ENCODE measurements at places on chromosomes 7 and 10. TPM values are rescaled to one million over a fixed set of nuclear protein-coding genes. Genes with fewer than 3 reads are reported as not detected.

ARHGAP12 gene
- total RNA-seq: 21.7 TPM

SPDYE1 gene
- total RNA-seq: 0.13 TPM

- DNase-seq: no peak
Observed at GRCh38 chr7:119720541-119720940, 552.4 kb upstream of the KCND2 start.

AGR2 gene
- total RNA-seq: not detected

MBL2 gene
- not detected for total RNA-seq

GRCh38 chr7:105876964-105877601 is 684 bp upstream of the ATXN7L1 start:
- DNase-seq: no peak

ANKRD61 gene
- total RNA-seq: not detected

DNA sequence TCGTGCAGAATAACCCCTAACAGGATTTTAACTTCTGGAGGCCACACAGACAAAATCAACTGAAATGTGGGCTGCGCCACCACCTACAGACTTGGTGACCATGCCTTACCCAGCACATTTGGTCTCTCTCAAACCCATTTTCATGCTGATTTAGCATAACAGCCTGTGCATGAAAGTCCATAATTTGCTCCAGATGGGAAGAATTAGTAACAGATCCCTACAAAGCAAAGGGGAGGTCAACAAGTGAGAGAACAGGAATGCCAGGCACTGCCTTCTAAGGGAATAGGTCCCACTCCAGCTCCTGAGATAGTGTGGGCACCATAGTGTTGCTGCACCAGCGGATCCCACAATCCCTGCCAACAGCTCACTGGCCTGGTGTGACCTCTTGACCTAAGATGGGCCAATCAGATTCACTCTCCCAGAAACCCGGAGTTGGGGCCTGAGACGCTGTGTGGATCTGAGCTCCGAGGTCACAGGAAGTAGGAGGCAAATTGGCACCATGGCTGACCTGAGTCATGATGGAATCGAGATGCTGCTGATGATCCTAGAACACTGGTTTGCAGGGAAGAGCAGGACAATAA is 32.4 kb downstream of the SLIT1 start:
- DNase-seq: no peak

- DNase-seq: no peak
Observed at GRCh38 chr10:127148933-127149220, 47.5 kb downstream of the INSYN2A start.

GRCh38 chr7:2354939-2355704 is 495 bp downstream of the EIF3B start:
- DNase-seq: no peak

- DNase-seq: no peak
Observed at GRCh38 chr7:113774182-113774807, 144.5 kb downstream of the PPP1R3A start.

DNA sequence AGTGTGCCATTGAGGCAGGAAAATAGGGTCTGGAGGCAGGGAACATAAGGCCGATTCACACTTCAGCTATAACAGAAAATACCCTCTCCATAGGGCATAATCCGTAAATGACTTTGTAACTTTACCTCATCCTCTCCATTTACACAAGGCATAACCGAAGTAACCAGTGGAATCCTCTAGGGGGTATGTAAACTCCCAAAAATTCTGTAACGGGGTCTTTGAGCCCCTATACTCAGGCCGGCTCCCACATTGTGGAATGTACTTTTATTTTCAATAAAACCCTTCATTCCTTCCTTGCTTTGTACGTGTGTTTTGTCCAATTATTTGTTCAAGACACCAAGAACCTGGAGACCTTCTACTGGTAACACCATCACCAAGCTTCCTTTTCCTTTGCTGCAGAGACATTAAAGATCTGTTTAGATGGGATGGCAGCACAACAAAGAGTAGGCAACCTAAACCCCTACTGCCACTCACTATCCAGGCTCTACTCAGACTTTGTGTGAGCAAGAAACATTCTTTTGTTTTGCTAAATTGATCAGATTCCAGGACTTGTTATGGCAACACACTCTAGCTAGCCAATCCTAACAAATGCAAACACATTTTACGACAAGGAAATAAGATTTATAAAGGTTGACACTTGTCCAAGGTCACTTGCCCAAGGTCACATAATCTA is 99.3 kb downstream of the DGKI start:
- DNase-seq: no peak

OR9A2 gene
- total RNA-seq: not detected

SCART1 gene
- 1.0 TPM for total RNA-seq

NKX6-2 gene
- total RNA-seq: not detected

DNA sequence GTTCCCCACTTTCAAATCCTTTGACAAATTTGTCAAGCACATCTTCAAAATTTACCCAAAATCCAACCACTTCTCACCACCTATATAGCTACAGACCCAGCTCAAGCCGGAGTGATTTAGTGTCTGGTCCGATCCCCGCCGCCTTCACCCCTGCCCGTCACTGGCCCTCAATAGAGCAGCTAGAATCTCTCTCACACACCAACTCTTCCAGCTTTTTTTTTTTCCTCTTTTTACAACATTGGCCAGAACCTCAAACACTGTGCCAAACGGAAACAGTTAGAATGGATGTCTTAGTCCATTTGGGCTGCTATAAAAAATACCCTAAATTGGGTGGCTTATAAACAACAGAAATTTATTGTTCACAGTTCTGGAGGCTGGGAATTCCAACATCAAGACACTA is 41.1 kb upstream of the TMEM72 start:
- no peak for DNase-seq

GRCh38 chr7:45328403-45328981 is 170.9 kb downstream of the RAMP3 start:
- no peak for DNase-seq

MAGI2 gene
- total RNA-seq: 6.3 TPM

DNA sequence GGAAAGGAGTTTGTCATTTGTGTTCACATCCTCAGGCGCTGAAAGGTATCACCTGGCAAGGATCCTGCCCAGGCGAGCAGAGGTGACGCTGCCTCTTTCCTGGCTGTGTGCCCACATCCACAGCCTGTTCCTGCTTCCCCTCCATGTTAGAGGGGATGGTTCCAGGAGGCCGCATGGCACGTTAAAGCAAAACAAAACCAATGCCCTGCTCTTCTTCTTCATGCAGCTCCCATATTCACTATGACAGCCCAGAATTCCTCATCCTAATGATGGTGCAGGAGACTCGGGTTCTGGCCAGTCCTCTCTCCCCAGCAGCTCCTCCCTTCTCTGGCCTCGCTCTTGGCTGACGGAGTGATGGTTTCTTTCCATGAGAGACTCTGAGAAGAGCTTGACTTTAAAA is 678.5 kb upstream of the ANKRD30A start:
- DNase-seq: no peak

CFAP70 gene
- 1.4 TPM for total RNA-seq

TFEC gene
- total RNA-seq: 1.6 TPM

GRCh38 chr7:137978464-137979237 is 23.2 kb downstream of the CREB3L2 start:
- no peak for DNase-seq

GRCh38 chr7:130867581-130868136 is 133.7 kb upstream of the KLF14 start:
- DNase-seq: no peak

DNA sequence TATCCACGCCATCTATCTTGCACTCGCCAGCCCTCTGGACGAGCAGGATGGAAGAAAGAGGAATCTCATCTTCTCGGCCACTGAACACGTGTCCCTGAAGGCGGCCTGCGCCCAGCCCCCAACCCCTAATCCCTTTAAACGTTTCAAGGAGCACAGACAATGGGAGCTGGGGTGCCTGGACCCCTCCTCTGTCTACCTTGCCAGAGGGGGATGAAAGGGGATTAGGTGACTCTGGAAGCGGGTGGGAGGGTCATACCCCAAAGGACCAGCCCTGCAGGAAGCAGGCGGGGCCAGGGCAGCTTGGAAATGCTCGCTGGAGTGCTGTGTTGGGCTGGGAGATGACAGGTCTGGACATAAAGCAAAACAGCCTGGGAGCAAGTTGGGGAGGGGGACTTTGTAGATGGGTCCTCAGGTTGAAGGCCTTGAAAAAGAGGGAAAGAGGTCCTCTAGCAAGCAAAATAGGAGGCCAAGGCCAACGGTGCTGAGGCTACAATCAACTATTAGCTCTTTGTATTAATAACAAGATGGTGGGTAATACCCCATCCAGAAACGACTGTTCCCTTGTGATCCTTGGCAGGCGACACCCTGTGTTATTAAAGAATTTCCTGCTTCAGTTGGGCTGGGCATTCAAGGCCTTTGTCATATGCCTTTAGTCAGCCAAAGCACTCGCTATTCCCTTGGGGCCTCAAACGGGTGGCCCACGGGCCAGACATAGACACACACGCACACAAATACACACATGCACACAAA is 126.5 kb upstream of the UNC5B start:
- DNase-seq: peak; percentile 66

LGI1 gene
- not detected for total RNA-seq

DNA sequence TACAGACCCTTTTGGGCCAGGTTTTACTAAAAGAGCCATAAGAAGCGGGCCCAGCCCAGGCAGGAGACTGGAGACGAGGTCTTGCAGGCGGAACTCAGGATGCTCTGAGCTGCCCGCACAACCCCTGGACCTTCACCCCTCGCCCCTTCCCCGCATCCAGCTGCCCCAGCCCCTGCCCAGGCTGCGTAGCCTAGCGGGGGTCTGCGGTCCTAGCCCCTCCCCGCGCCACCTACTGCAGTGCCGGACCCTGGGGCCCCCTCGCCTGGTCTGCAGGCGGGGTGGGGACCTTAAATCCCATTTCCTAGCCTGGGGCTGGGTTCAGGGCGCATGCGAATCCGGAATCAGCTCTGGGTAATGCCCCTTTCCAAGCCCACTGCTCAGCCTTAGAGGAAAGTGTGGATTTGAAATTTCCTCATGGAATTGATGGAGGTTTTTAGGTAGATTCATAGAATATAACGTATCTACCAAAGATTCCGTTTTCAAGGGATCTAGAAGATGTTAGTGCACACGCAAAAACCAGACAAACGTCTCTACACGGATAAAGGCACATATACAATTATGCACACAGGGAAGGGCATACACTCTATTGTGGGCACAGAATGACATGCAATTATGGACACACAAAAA is 546 bp upstream of the HOXA3 start:
- DNase-seq: peak; percentile 44

DNA sequence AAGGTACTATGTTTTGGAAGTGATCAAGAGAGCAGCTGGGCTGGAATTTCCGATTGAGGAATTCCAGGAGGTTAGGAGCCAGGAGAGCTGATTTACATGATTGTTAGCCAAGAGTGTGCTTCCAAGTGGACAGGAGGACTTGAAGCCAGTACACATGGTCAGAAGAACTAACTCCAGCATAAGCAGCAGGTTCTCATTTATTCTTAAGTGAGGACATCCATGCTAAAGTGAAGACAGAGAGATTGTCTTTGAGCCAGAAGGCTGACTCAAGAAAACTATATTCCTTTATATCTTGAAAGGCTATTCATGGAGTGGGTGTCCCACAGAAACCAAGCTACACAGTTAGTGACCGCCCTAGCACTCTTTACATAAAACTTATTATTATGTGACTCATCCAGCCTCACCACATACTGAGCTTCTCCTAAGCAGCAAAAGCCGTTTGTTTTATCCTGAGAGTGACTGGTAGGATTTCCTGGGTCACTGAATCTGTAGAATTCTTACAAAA is 56.7 kb upstream of the SEMA3A start:
- no peak for DNase-seq

IKZF1 gene
- 2.2 TPM for total RNA-seq

GRCh38 chr10:101444058-101444898 is 90.3 kb downstream of the BTRC start:
- DNase-seq: no peak

DNA sequence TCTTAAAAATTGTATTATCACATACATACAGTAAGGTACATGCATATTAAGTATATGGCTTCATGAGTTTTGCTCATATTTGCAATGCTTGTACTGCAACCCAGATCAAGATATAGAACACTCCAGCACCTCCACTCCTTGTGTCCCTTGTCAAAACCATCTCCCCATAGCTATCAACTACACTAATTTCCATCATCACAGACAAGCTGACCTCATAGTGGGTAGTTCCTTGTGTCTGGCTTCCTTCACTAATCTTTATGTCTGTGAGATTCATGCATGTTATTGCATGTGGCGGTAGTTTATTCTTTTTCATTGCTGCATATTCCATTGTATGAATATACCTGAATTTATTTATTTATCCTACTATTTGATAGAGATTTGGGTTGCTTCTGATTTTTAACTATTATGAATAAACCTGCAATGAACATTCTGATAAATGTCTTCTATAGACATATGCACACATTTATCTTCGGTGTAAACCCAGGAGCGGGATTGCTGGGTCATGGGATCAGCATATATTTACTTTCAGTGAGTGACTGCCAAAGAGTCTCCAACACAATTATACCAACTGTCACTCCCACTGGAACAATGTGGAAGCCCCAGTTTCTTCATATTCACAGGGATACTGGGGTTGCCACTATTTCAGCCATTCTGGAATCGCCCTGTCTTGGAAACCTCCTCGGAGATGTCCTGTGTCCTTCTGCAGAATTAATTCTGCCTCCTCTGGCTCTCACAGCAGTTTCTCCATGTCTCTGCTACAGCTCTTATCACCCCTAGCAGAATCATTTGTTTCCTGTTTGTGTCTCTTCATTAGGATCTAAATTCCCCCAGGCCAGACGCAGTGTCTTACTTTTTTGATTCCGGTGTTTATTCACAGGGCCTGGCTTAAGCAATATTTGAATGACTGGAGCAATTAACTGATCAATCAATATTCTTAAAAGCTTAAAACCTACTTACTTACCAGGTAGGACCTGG is 14.7 kb upstream of the ADAM12 start:
- DNase-seq: no peak

CALML5 gene
- total RNA-seq: not detected

MOGAT3 gene
- not detected for total RNA-seq

GRCh38 chr10:35140727-35141126 is 14.1 kb downstream of the CREM start:
- DNase-seq: no peak

C1GALT1 gene
- 20.6 TPM for total RNA-seq

DNA sequence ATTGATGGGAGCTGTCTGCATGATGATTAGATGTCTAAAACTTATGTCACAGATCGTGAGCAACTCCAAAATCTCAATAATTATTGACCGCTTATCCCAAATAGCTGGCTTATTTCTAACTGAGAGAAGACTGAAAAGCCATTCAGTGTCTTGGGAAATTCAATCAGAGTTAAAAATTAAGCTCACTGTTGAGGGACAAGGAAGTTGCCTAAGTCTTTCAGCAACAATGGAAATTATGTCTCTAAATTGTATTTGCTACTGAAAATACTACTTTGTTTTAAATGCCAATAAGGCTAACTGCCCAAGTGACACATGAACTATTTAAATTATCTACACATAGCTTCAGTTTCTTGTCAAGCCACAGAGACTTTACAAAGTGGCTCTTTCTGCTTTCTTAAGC is 107.9 kb upstream of the FAM171A1 start:
- no peak for DNase-seq
